ENCODE measurements at places on chromosomes 2 and 18.

GRCh38 chr2:45812011-45812500 lies 160.6 kb downstream of the PRKCE start:
- DNase-seq, result no peak

- no peak for DNase-seq
Observed at GRCh38 chr2:212299333-212299732, 239.3 kb downstream of the ERBB4 start.

- no peak for DNase-seq
Observed at GRCh38 chr18:11826836-11827235, 24.4 kb upstream of the CHMP1B start.

- no peak for DNase-seq
Observed at GRCh38 chr2:168592181-168592831, 136.2 kb downstream of the CERS6 start.

GRCh38 chr2:98923244-98923940 lies 12.6 kb downstream of the CRACDL start:
- no peak for DNase-seq

GRCh38 chr18:3340015-3340681 lies 78.2 kb downstream of the MYL12B start:
- no peak for DNase-seq

GRCh38 chr18:23673725-23674124 lies 11.0 kb upstream of the ANKRD29 start:
- no peak for DNase-seq

DNA sequence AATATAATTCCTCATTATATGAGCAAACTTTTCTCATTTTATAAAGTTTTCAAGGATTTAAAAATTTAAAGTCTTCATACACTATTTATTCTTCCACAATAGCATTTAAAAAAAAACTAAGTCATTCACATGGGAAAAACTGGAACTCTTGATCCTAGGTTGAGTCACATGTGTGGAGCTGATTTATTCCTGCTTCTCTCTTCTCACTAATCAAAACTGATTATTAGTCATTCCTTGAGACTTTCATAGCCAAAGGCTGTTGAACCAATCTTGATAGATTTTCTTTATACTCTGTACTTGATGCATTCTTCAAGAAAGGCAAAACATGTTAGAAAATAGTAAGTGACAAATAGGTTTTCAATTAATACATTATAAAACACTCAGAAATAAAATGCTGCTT lies 27.4 kb downstream of the NR4A2 start:
- no peak for DNase-seq

- DNase-seq, result peak; percentile 15
Observed at GRCh38 chr18:49399003-49399402, 61.4 kb downstream of the DYM start.

DNA sequence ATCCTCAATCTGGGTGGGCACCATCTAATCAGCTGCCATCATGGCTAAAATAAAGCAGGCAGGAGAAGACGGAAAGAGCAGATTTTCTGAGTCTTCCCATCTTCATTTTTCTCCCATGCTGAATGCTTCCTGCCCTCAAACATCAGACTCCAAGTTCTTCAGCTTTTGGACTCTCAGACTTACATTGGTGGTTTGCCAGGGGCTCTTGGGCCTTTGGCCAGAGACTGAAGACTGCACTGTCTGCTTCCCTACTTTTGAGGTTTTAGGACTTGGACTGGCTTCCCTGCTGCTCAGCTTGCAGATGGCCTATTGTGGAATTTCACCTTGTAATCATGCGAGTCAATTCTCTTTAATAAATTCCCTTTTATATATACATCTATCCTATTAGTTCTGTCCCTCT lies 36.6 kb downstream of the DIPK1C start:
- DNase-seq, result no peak

GRCh38 chr18:30485078-30485477 lies 557.5 kb downstream of the DSC3 start:
- no peak for DNase-seq

DNA sequence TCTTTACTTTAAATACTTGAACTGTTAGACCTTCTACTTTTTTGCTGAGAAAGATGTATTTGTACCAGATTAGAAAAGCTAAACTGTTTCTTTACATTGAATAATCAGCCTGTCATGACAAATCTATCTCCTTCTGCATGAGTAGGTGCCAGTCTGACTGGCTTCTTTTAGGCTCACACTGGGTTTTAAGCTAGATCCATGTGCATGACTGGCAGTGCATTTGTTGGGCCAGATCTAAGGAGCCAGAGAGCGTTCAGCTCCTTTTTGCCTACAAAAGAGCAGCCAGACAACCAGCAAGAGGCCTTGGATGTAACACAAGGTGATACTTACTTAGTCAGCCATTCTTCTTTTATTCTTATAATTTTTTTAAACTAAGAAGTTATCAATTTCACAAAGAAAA lies 82.0 kb upstream of the OTX1 start:
- DNase-seq, result no peak

DNA sequence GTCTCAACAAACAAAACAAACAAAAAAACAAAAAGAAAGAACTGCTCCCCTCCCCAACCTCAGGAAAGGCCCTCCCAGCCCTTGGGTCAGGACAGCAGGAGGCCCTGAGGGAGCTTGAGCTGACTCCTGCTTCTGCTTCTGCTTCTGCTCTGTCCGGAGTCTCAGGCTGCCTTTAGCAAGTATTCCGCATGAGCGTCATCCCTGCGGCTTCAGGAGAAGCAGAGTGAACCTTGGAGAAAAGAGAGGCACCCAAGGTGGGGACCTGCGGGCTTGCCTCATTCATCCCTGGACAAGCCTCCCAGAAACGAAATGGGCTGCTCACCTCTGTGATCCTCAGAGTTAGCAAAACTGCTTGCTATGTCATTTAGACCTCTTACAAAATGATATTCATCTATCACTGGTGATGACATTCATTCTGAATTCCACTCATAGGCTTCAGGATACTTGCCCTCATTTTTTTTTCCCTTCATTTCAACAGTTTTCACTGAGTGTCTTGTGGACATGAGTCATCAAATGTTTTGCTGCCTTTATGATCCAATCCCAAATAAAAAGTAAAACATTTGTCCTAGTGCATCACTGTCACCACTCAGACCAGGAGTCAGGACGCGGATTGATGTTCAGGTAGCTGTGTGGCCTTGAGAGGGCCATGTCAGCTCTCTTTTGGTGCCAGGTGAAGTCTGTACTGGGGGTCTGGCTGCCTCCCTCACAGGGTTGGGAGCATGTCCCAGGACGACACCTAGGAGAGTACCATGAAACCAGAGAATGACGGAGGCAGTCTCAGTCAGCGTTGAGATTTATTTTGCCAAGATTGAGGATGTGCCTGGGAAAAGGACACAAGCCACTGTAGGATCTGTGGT lies 51.7 kb downstream of the IMPA2 start:
- DNase-seq, result no peak

- no peak for DNase-seq
Observed at GRCh38 chr2:175363699-175364098, 182.2 kb upstream of the ATP5MC3 start.

DNA sequence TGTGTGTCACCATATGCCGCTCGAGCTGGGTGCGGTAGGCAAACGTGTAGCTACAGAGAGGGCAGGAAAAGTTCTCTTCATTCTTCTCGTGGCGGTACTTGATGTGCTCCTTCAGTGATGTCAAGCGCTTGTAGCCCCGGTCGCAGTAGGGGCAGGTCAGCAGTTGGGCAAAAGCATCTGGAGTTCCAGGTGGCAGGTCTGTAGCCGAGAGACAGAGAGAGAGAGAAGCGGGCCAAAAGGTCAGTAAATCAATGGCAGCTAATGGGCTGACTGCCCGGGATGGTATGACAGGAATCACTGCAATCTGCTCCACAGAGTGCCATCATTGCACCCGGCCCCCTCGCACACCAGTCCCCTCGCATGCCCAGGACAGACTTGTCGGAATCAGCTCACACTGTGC lies 116.0 kb downstream of the ZEB2 start:
- DNase-seq, result no peak

DNA sequence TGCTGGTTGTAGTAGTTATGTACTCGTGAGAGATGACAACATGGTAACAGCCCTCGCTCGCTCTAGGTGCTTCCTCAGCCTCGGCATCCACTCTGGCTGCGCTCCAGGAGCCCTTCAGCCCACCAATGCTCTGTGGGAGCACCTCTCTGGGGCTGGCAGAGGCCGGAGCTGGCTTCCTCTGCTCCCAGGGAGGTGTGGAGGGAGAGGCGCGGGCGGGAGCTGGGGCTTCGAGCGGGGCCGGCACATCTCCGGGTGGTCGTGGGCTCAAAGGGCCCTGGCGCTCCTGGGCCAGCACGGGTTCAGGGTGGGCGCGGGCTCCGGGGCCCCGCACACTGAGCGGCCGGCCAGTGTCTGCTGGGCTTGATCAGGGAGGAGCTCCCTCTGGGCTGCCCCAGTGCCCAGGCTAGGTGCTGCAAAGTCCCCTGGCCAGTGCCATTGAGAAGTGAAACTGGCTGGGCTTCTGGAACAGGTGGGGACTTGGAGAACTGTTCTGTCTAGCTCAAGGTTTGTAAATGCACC lies 1012.1 kb downstream of the CNTNAP5 start:
- no peak for DNase-seq
